CD14-positive monocyte (primary cell): ENCODE measurements at places on chromosomes 6 and 20. TPM values are rescaled to one million over a fixed set of nuclear protein-coding genes. Genes with fewer than 3 reads are reported as not detected.

DNA sequence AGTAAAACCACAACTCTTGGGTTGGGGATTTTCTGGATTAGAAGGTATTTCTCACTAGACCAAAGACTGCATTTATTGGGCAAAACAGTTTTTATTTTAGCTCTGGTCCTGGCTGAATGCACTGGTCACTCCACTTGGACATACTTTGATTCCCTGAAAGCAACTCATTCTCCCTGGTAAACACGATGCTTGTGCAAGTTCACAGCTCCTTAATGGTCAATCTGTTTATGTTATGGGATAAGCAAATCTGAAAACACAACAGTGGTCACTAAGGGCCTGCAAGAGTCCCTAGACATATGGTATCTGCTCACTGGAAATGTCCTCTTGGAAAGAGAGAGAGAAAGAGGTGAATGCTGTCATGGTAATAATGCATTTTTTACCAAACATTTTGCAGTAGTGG lies 559.8 kb downstream of the CDH26 start:
- no peak for DNase-seq

GRCh38 chr6:7673063-7673536 lies 52.8 kb upstream of the BMP6 start:
- DNase-seq, result no peak

DNA sequence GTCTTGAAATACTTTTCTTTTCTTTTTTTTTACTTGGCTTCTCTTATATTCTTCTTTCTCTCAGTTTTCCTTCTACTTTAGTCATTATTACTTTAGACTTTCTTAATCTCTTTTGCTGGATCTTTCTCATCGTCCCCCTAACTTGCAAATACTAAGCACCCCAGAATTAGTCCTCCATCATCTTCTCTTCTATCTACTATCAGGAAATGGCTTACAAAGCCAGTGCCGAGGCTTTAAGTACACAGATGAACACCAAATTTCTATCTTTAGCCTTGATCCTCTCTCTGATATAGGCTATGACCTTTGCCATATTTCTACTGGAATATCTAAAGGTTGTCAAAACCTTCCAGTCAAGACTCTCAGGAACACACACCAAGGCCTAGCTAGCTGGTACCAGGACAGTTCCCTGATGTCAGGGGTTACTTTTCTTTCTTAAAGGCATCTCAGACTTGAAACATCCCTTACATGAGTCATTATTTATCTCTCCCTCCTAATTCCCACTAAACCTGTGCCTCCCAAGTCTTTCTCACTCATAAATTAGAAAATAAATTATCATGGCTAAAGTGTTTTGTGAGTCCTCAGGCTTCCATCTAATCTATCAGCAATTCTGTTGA lies 278.6 kb upstream of the TCF21 start:
- DNase-seq, result no peak

DNA sequence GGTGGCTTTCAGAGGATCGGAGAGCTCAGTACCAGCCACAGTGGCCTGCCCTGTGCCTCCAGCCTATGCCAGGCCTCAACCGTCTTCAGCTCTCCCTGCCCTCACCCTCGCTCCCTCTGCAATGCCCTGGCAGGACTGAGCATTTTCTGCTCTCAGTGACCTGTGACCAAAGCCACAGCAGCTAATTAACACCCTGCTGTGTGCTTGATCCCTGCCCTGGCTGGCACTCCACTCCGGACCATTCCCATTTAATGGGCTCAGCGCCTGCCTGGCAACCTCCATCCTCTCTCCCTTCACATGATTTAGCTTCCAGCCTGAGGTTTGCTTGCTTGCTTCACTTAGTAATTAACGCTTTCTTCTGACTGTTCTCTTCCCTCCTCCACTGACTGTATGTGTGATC lies 287.5 kb downstream of the LRFN2 start:
- no peak for DNase-seq

The SPDEF gene
- not detected for polyA plus RNA-seq
